ENCODE measurements at places on chromosomes 12 and 14. TPM values are rescaled to one million over a fixed set of nuclear protein-coding genes. Genes with fewer than 3 reads are reported as not detected.
A peak's percentile ranks its signal among the peaks of the same experiment; 100 is the strongest.

Gene AQP2
- not detected for total RNA-seq

Gene PSMC1
- 79.0 TPM for total RNA-seq

Gene PRR13
- total RNA-seq = 118 TPM

DNA sequence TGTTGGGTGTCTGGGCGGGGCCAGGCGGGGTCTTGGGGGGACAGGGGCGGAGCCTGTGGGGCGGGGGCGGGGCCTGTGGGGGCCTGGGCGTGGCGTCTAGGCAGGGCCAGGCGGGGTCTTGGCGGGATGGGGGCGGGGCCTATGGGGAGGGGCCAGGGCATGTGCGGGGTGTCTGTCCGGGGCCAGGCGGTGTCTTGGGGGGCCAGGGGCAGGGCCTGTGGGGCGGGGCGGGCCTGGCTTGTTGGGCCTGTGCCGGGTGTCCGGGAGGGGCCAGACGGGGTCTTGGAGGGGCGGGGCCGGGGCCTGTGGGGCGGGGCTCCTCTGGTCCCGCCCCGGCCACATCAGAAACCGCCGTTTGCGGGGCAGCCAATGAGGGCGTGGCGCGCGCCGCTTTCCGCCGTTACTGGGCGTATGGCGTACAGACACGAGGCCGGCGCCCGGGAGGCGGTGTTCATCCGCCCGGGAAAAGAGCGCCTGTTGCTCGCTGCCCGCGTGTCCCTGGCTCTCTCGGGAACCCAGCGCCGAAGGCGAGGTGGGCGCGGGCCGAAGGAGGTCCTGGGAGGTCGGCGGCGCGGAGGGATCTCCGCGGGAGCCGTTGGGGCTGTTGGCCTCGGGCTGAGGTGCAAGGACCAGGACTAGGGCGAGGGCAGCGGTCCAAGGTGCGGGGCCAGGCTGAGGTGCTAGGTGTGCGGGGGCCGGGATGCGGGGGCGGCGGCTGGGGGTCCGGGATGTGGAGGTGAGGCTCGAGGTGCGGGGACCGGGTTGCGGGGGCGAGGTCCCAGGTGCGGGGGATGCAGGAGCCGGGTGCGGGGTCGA is at the start of gene PIWIL1:
Gene PIWIL1 (plus strand): TSS at position 400 of the 816 bp plus-strand sequence. CDS start 4,705 bp downstream, outside the sequence.
- no peak within 1 kb of the TSS for H3K27ac ChIP-seq
- H3K27me3 ChIP-seq = no peaks in the 10 kb centered on the region
- no peak within 1 kb of the TSS for H3K4me3 ChIP-seq
- no peak for DNase-seq

- no peaks in the 10 kb centered on the region for H3K27me3 ChIP-seq
- no peaks in the 10 kb centered on the region for H3K36me3 ChIP-seq
- no peak overlapping the region for H3K4me3 ChIP-seq
- H3K27ac ChIP-seq = no peak overlapping the region
Measured at GRCh38 chr12:49893753-49894750, 9.6 kb downstream of the FAIM2 start.

- H3K36me3 ChIP-seq = no peaks in the 10 kb centered on the region
- H3K4me1 ChIP-seq = no peaks in the 10 kb centered on the region
- no peak overlapping the region for H3K27ac ChIP-seq
Measured at GRCh38 chr14:96581902-96582301, 79.7 kb downstream of the PAPOLA start.

Gene TAS2R7
- not detected for total RNA-seq

Gene SLC25A47
- not detected for total RNA-seq

- H3K36me3 ChIP-seq = no peaks in the 10 kb centered on the region
- no peak overlapping the region for H3K4me3 ChIP-seq
- H3K27me3 ChIP-seq = no peaks in the 10 kb centered on the region
- no peak overlapping the region for H3K27ac ChIP-seq
- no peak for DNase-seq
Measured at GRCh38 chr14:90475298-90475697, 78.5 kb downstream of the CALM1 start.

Gene CCDC196
- total RNA-seq = not detected

Gene LMNTD1
- total RNA-seq = 0.56 TPM

Gene FAM90A1
- 0.37 TPM for total RNA-seq

DNA sequence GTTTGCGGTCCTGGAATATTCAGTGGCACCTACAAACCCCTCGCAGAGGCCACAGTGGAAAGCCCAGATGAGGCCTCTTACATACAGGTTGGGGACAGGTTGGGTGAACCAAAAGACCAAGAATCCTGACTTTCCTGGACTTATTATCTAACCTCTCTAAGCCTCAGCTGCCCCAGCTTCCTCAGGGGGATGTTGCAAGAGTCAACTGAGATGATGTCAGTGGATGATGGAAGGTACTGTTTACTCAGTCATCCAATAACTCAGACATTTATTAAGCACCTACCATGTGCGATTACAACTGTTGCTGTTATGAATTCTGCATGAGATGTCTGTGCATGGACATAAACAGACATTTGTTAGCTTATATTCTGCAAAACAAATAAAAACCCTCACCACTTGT is 72.8 kb downstream of the RFX4 start:
- H3K27me3 ChIP-seq = no peaks in the 10 kb centered on the region
- no peaks in the 10 kb centered on the region for H3K4me1 ChIP-seq
- no peaks in the 10 kb centered on the region for H3K36me3 ChIP-seq
- DNase-seq = no peak

DNA sequence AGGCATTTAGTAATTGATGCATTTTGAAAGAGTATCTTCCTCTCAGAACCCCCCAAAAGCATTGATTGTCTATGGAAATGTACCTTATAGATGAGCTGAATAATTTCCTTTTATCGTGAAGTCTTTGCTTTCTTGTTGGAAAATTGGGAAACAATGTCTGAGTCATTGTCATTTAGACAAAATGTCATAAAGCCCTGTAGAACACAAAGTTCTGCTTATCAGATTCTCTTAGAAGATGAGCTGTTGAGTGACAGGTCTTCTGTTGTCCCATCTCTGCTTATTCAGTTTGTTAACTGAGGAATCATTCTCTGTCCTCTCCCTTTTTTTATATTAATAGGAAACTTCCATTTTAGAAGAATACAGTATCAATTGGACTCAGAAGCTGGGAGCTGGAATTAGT is 22.9 kb downstream of the MAPKAPK5 start:
- DNase-seq = no peak
- H3K36me3 ChIP-seq = no peaks in the 10 kb centered on the region
- H3K4me3 ChIP-seq = no peak overlapping the region
- peaks cover 6% of the 10 kb centered on the region for H3K4me1 ChIP-seq
- no peak overlapping the region for H3K27ac ChIP-seq

- DNase-seq = peak; percentile 18
- H3K36me3 ChIP-seq = no peaks in the 10 kb centered on the region
- H3K27ac ChIP-seq = no peak overlapping the region
- H3K4me1 ChIP-seq = no peaks in the 10 kb centered on the region
- no peaks in the 10 kb centered on the region for H3K27me3 ChIP-seq
- H3K4me3 ChIP-seq = no peak overlapping the region
Measured at GRCh38 chr12:51721282-51721940, 127.1 kb downstream of the FIGNL2 start.

- no peaks in the 10 kb centered on the region for H3K27me3 ChIP-seq
- DNase-seq = peak; percentile 68
- peak within 1 kb of the TSS; percentile 61 for H3K27ac ChIP-seq
- H3K4me1 ChIP-seq = peaks cover 15% of the 10 kb centered on the region
- H3K36me3 ChIP-seq = no peaks in the 10 kb centered on the region
Measured at GRCh38 chr12:54028314-54029201, at the start of gene HOXC6. TSS of gene HOXC6 (plus strand) at chr12:54028440. CDS start at chr12:54028522, 82 bp downstream.

Gene SAMD15
- 1.4 TPM for total RNA-seq

DNA sequence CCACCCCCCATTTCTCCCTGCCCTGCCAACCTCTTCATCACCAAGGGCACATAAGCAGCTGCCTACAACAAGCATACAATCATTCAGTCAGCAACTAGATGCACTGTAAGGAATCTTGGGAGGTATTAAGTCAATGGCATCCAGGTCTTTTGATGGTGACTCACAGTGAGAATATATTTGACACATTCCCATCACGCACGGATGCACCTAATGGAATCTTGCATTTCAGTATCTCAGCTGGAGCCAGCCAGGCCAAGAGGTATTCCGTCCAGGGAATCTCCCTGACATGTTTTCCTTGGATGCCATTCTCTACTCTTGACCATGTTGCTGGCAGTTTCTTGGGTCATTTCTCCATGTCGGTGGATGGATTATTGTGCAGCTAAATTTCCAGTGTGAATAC is 73.9 kb upstream of the CAPRIN2 start:
- no peak overlapping the region for H3K4me3 ChIP-seq
- no peak overlapping the region for H3K27ac ChIP-seq
- no peak for DNase-seq
- H3K36me3 ChIP-seq = no peaks in the 10 kb centered on the region
- H3K4me1 ChIP-seq = no peaks in the 10 kb centered on the region

Gene PFKM
- 44.9 TPM for total RNA-seq

GRCh38 chr12:116718655-116719454 is 19.0 kb downstream of the SPRING1 start:
- DNase-seq = no peak
- H3K27me3 ChIP-seq = no peaks in the 10 kb centered on the region
- no peak overlapping the region for H3K27ac ChIP-seq
- no peaks in the 10 kb centered on the region for H3K36me3 ChIP-seq
- no peak overlapping the region for H3K4me3 ChIP-seq
- peaks cover 1% of the 10 kb centered on the region for H3K4me1 ChIP-seq

Gene HOXC12
- total RNA-seq = not detected

DNA sequence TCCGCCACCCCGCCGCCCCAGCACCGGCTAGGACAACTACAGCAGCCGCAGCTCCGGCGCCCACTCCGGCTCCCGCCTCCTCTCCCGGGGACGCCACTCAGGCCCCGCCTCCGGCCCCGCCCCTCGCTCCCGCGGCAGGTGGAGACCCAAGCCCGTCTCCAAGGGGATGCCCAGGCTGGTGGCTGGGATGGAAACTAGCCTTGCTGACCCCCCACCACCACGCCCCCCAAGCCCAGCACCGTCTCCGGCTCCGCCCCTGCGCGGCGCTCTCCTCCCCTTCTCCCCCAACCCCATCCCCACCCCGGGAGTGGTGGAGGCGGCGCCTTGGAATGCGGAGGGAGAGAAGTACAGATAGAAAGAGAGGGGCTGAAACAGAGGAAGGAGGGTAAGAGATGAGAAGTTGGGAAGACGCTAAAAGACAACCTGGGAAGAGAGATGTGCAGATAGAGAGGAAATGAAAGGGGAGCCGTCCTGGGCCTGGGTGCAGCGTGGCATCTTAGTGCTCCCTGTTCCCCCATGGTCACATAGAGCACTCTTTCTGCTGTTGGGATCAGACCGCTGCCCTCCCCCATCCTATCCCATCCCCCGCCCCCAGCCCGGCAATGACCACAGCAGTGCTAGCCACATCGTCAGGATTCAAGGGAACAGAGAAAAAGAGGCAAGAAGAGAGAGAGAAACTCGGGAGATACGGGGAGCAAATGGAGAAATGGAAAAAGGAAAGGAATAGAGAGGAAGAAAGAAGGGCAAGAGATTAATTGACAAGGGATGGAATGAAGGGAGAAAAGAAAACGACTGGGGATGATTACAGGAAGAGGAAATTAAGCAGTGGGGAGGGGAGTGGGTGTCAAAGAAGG is at the start of gene ITGA7:
Gene ITGA7 (minus strand): TSS at position 64 of the 854 bp plus-strand sequence. CDS start 222 bp downstream, outside the sequence.
- H3K27me3 ChIP-seq = no peaks in the 10 kb centered on the region
- peak; percentile 80 for DNase-seq
- H3K4me3 ChIP-seq = peak within 1 kb of the TSS; percentile 55

- H3K27me3 ChIP-seq = no peaks in the 10 kb centered on the region
- H3K27ac ChIP-seq = no peak overlapping the region
- no peaks in the 10 kb centered on the region for H3K4me1 ChIP-seq
- DNase-seq = no peak
- H3K36me3 ChIP-seq = no peaks in the 10 kb centered on the region
Measured at GRCh38 chr12:50785406-50786001, 21.6 kb downstream of the ATF1 start.

Gene CCDC38
- 0.25 TPM for total RNA-seq

- H3K27me3 ChIP-seq = no peaks in the 10 kb centered on the region
- DNase-seq = no peak
- no peak overlapping the region for H3K27ac ChIP-seq
- H3K4me1 ChIP-seq = no peaks in the 10 kb centered on the region
Measured at GRCh38 chr14:30443368-30444007, 115.5 kb upstream of the G2E3 start.

DNA sequence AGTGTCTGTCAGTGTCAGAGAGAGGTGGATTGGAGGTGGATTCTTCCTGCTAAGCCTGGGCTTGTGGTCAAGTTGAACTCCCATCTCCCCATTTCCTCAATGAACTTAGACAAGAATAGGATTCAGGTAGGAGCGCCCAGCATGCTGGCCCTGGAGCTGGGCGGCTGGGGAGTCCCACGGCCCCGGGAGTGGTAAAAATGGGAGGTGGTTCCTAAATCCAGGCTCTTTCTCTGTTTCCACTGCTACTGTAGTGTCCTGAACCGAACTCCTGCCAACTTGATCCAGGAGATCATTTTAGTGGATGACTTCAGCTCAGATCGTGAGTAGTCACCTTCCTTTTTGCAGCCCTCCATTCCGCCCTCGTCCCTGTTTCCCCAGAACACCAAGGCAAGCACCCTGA is 65.1 kb downstream of the GALNT16 start:
- H3K27me3 ChIP-seq = no peaks in the 10 kb centered on the region
- H3K36me3 ChIP-seq = no peaks in the 10 kb centered on the region
- no peak overlapping the region for H3K27ac ChIP-seq

Gene FGF6
- total RNA-seq = not detected

Gene CIDEB
- total RNA-seq = 17.8 TPM

Gene ACRBP
- total RNA-seq = 0.64 TPM

DNA sequence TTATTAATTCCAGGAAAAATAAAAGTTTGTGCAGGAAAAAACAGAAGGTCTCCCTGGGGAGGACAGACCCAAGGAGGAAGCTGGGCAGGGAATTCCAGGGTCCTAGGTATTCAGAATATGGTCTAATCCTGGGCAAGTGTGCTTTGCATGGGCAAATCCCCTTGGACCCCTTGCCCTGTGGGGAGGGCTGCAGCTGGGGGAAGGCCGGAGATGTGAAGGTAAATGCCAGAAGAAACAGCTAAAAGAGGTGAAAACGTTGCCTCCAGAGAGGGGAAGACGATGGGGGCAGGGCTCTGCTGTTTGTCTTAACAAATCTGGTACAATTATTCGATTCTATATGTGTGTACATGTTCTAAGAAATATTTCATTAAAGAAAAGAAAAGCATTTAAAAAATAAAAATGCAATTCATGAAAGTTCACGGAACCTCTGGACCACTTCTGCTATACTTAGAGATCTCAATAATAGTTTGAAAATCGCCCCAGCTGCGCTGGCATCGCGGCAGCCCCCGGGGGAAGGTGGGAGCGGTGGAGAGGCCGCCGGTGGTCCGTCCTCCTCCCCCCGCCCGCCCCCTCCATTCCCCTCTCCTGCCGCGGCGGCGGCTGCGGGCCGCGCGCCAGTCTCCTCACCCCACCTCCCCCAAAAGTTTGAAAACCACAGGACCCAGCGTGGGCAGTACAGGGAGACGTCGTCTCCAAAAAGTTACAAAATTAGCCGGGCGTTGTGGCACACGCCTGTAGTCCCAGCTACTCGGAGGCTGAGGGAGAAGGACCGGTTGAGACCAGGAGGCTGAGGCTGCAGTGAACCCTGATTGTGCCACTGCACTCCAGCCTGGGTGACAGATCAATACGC is 1.5 kb upstream of the PRPF40B start:
- DNase-seq = peak; percentile 25
- H3K27me3 ChIP-seq = no peaks in the 10 kb centered on the region
- no peaks in the 10 kb centered on the region for H3K36me3 ChIP-seq
- peak overlapping the region; percentile 58 for H3K4me3 ChIP-seq
- peak overlapping the region; percentile 94 for H3K27ac ChIP-seq

GRCh38 chr12:21718944-21719650 is 55.4 kb downstream of the KCNJ8 start:
- H3K36me3 ChIP-seq = no peaks in the 10 kb centered on the region
- no peaks in the 10 kb centered on the region for H3K27me3 ChIP-seq
- DNase-seq = no peak
- no peaks in the 10 kb centered on the region for H3K4me1 ChIP-seq

Gene TAS2R10
- total RNA-seq = 0.84 TPM

GRCh38 chr12:127162307-127162706 is 1104.7 kb upstream of the TMEM132C start:
- H3K4me1 ChIP-seq = no peaks in the 10 kb centered on the region
- H3K4me3 ChIP-seq = no peak overlapping the region
- no peak for DNase-seq
